ENCODE measurements at places on chromosomes 4 and X.

DNA sequence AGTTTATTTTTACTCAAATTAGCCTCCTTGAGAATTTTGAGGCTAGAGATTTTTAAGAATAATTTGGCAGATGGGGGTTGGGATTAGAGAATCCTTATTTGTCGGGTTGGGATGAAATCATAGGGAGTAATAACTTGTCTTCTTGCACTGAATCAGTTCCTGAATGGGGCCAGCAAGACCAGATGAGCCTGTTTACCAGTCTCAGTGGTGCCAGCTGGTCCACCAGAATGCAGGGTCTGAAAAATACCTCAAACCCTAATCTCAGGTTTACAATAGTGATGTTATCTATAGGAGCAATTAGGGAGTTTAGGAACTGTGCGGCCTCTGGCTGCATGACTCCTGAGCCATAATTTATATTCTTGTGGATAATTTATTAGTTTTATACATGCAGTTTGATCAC is 705.9 kb upstream of the AGA start:
- no peak for DNase-seq

DNA sequence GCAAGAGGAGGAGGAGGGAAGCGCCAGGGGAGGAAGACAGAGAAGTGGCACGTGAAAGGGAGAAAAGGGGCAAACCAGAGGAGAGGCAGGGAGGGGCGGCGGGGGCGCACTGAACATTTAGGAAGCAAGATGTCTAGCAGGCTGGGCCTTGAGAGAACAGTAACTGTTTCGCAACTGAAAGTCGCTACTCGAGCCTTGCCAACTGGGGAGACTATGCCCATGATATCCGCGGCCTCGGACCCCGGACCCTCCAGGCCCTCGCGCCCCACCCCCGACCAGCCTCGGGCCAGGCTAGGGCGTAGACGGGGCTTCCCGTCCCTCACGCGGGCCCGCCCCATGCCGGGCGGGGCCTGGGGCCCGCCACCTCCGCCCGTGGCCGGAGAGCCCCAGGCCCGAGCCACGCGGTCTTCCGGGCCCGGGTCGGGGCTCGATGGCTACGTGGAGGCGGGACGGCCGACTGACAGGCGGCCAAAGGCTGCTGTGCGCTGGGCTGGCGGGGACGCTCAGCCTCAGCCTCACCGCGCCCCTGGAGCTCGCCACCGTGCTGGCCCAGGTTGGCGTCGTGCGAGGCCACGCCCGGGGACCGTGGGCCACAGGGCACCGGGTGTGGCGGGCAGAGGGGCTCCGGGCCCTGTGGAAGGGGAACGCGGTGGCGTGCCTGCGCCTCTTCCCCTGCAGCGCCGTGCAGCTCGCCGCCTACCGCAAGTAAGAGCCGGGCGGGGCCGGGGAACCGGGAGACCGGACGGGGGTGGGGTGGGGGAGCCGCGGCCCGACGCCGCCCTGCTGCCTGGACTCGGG is at the start of gene SLC25A43:
Gene SLC25A43, plus strand, starts transcription at position 363 of the 798 bp plus-strand sequence. Its CDS starts 68 bp downstream, at position 431.
- peak; percentile 80 for DNase-seq

DNA sequence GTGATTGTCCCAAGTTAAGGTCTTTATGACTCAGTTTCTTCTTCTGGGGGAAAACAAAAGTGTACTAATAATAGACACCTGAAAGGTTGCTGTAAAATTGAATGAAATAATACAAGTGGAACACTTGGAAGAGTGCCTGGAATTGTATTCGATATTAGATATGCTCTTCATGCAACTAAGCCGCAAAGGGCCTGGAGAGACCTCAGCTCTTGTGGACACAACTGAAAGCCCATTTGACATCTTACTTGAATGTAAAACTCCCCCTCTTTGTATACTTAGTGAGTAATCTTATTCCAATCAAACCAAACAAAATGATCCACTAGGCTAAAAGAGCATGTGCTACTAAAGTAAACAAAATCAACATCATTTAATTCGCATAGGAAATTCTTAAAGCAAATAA is 511 bp upstream of the MAP9 start:
- DNase-seq = no peak

DNA sequence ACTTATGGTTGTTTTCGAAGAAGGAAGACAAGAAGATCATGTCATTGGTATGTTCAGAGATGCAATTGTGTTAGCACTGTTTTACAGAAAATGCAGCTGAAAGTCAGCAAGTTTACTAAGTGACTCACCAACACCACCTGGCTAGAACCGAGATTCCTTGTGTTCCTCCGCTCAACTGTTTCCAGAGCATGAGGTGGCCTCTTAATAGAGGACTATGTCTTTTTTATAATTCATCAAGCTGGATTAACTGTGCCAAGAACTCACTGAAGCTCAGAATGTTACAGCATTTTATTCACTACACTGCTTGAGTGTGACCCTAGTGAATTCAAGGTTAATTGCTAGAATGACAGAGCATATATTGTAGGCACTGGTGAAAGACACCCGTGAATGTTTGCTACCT is 1573.5 kb upstream of the TENM3 start:
- DNase-seq = no peak

GRCh38 chr4:74612837-74613236 is 167.9 kb downstream of the AREG start:
- DNase-seq = no peak

DNA sequence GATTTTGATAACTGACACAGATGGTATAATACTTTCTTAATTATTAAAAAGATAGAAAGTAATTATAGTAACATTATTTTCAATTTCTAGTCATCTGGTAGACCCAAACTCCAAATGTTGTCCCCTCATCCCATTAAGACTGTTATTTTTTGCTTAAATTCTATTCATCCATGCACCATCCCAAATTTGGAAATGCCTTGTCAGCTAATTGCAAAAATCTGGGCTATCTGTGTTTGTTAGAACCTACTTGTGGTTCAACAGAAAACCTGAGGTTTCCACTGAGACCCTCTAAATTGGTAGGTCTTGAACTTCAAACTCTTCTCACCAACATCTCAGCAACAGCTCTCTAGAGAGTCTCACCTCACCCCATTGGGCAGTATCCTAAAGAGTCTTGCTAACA is 172.2 kb upstream of the ADGRL3 start:
- DNase-seq = no peak

DNA sequence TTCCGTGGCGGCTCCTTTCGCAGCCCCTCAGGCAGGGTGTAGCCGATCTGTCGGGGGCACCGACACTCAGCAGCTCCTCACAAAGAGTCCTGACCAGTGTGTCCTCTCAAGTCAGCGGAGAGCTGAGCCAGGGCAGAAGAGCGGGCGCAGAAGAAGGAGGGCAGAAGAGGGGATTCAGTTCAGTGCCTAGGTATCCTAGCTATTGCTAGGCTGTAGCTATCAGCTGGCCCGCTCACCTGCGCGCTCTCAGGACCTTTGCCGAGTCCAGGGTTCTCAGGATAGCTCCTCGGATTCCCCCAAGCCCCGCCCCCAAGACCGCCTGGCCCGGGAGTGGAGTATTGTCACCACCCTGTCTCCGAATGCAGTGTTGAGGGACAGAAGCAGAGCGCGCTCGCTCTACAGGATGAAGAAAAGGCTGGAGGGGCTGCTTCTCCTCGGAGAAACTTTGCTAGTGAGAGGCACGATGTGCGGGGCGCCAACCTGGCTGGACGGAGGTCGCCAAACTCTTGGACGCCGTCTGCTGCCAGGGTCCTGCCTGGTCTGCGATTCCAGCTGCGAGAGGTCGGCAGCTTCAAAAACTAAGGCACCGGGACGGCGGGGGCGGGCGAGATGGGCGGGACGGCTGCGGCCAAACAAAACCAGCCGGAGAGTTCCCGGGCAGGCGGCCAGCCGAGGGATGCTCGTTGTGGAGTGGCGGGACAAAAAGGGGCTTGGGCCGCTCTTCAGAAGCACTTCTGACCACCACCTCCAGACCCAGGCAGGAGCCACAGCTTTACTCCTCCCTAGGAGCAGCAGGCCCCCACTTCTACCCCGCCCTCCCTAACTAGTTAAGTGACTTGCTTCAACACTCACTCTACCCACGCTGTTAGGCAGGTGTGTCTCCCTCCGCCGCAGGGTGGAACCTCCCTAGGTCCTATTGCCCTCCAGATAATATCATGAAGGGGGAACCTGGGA is at the start of gene XKRX:
Gene XKRX, minus strand, starts transcription at position 258 of the 954 bp plus-strand sequence. CDS start 613 bp downstream, outside the sequence.
- DNase-seq = peak; percentile 68

- no peak for DNase-seq
Measured at GRCh38 chr4:6815029-6815836, 32.7 kb downstream of the KIAA0232 start.

GRCh38 chrX:46477435-46477834 is 67.8 kb downstream of the ZNF674 start:
- DNase-seq = no peak

- no peak for DNase-seq
Measured at GRCh38 chr4:37909332-37910090, 18.6 kb downstream of the TBC1D1 start.

GRCh38 chr4:103757631-103758030 is 37.8 kb upstream of the TACR3 start:
- DNase-seq = no peak

- DNase-seq = no peak
Measured at GRCh38 chrX:124518885-124519284, 172.5 kb downstream of the SH2D1A start.

DNA sequence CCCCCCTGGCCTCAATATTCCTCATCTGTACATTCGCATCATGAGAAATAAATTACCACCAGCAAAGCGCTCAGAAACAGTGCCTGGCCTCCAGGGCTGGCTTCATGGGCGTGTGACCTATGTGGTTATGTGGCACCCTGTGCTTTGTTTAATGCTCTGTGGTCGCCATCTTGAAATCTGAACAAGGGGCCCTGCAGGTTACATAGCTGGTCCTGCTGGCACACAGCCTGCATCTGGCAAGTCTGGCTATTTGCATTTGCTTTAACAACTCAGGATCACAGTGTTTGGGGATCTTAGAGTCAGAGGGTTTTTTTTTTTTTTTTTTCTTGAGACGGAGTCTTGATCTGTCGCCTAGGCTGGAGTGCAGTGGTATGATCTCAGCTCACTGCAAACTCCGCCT is 9.9 kb downstream of the FOXP3 start:
- no peak for DNase-seq

DNA sequence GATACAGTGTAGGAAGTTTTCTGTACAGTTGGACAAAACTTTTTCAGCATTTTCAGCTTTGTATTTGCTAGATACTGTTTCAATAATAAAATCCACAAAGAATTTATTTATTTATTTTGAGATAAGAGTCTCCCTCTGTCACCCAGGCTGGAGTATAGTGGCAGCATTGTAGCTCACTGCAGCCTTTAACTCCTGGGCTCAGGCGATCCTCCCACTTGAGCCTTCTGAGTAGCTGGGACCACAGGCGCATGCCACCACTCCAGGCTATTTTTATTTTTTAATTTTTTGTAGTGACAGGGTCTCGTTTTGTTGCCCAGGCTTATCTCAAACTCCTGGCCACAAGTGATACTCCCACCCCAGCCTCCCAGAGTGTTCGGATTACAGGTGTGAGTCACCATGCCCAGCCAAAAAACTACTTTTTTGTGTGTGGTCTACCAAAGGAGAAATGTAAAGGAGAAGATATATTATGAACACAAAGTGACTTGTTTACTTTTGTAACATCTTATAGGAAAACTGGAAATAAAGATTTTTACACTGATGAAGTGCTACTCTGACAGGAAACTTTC is 13.0 kb upstream of the SOWAHD start:
- DNase-seq = no peak

DNA sequence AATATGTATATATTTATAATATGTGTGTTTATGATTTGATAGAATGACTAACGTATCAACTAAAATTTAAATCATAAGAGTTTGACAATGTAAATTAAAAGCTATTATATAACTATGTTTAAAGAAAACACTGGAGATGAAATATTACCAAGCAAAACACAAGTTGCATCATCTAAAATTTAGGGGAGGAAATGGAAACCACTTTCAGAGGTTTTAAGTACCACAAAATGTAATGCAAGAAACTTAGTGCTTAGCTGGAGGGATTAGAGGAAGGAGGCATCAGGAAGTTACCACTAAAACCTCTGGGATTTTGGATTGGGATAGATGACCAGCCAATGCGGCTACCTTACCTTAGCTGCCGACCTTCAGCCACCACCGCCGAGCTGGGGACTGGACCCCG is 1192.1 kb upstream of the PRKX start:
- no peak for DNase-seq

- no peak for DNase-seq
Measured at GRCh38 chrX:16836371-16836770, 33.8 kb downstream of the RBBP7 start.

DNA sequence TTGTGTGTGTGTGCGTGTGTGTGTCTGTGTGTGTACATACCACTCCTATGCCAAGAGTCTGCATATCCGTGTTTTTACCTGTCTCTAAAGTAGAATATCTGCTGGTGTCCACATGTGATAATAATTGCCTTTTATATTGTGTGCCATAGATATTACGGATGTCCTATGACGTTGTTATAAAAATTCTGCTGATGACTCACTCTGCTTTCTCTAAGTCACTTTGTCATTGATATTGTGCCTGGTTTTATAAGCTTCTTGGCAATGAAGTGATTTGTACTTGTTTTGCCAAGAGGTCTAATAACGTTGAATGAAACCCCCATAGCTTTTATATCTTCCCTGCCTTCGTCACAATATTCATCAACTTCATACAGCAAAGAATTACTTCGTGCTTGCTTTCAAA is 102.6 kb upstream of the C1GALT1C1 start:
- no peak for DNase-seq

- DNase-seq = peak; percentile 79
Measured at GRCh38 chrX:155148724-155149537, 67.3 kb upstream of the VBP1 start.

DNA sequence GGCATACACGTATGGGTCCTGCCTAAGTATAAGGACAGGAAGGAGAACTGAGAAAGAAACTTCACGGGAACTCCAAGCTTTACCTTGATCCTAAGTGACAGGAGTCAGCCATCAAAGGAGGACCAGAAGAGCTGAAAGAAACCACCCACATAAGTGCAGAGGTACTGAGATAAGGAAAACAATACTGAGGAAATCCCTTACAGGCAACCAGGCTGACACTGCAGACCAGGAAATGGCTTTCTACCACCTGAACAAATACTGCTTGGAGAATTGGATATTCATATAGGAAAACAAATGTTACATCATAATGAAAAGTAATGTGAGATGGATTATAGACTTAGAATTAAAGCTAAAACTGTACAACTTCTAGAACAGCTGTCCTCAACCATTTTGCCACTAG is 127.0 kb downstream of the IL15 start:
- DNase-seq = no peak

- DNase-seq = no peak
Measured at GRCh38 chrX:104013158-104013557, 350 bp downstream of the H2BW1 start.

DNA sequence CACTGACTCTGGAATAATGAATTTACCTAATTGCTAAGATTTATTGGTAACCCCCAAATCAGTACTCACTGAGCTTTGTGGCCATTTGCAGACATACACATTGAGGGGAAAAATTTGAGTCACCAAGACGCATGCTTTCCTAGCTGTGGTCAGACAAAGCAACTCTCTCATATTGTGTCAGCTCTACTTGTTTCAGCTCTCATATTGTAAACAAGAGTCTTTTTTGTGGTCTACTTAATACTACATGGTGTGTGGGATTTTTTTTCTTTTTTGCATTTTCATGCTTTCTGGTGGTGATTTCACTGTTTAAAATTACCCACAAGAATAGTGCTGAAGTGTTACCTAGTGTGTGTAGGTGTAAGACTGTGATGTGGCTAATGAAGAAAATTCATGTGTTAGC is 428.2 kb upstream of the GALNT7 start:
- no peak for DNase-seq

GRCh38 chr4:11469650-11470437 is 41.1 kb upstream of the HS3ST1 start:
- no peak for DNase-seq

- DNase-seq = peak; percentile 47
Measured at GRCh38 chr4:109389369-109390114, 44.1 kb upstream of the SEC24B start.

- no peak for DNase-seq
Measured at GRCh38 chr4:41430792-41431191, 107.2 kb upstream of the LIMCH1 start.

- DNase-seq = no peak
Measured at GRCh38 chrX:149528381-149528780, 12.4 kb upstream of the EOLA1 start.
